ENCODE measurements at places on chromosomes 7 and 10.

- DNase-seq: no peak
Observed at GRCh38 chr10:48470115-48470892, 134.6 kb downstream of the ARHGAP22 start.

- DNase-seq: no peak
Observed at GRCh38 chr7:151690606-151691005, 170.9 kb upstream of the RHEB start.

- no peak for DNase-seq
Observed at GRCh38 chr7:92244808-92245486, 767 bp downstream of the KRIT1 start.

DNA sequence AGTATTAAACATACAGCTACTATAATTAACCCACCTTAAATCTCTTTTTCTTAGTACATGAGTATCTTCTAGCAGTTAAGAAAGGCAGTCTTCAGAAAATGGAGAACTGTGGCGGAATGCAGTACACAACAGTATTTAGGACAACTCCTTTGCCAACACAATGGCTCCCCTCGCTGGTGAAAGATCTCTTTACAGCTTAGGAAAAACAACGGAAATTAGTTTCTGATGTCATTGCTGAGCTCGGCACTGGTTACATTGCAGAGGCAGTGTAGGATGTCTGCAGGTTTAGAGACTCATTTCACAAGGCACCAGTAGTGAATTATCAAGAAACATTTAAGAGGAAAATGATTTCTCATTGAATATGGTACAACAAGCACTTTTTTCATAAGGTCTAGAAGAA is 43.4 kb downstream of the GLRX3 start:
- no peak for DNase-seq

DNA sequence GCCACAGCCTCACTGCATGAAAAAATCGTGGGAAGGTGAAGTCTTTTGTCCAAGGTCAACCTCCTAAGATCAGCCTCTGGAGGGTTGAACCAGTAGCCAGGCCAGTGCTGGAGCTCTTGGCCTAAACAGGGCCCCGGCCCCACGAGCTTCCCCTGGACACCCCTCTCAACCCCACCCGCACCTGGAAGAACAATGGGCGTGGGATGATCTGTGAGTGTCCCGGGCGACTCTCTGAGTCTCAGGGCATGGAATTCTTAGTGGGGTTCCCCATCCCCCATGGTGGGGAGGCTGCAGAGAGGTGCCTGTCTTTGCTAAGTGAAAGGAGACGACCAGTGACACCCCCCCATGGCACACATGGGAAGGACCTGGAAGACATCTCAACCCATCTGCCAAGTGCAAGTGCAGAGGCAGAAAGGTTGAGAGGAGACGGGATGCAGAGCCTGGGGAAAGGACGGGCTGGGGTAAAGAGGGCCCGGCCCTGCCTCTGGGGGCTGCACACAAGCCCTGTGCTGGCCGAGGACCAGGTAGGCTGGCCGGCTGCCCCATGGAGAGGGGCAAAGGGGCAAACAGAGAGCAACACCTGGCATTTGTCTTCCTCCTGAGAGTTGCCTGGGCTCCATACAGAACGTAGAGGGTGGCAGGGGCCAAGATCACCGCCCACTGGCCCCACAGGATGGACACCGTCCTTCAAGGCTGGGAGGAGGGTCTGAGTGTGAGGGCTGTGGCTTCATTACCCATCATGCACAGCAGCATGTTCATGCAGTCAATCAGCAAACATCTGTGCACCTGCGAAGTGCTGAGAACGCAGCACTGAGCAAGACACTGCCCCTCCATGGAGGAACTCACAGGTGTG is 163.0 kb upstream of the PPP2R2D start:
- no peak for DNase-seq

- no peak for DNase-seq
Observed at GRCh38 chr10:60525716-60526585, 136.3 kb upstream of the ANK3 start.

- no peak for DNase-seq
Observed at GRCh38 chr7:124784879-124785818, 19.6 kb upstream of the GPR37 start.

DNA sequence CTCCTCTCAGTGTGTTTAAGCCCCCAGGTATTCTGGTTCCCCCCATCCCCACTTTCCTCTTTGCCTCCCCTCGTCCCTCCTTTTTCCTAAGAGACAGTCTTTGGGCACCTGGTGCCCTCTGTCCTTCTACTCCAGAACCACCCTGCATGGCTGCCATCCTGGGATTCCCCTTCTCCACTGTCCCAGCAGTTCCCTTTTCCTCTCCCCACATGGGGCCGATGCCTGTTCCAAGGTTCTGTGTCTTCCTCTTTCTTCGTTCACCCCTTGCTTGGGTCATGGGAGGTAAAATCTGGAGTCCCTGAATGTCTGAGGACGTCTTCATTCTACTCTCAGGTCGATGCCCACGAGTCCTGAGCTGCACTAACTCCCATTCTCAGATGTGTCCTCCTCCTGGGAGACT is 120.8 kb downstream of the TAX1BP1 start:
- DNase-seq: no peak

GRCh38 chr10:96858706-96859050 is 26.6 kb downstream of the LCOR start:
- DNase-seq: no peak

GRCh38 chr7:103148131-103148993 is 537 bp downstream of the NAPEPLD start:
- no peak for DNase-seq

GRCh38 chr10:89171996-89172395 is 35.1 kb downstream of the CH25H start:
- no peak for DNase-seq

DNA sequence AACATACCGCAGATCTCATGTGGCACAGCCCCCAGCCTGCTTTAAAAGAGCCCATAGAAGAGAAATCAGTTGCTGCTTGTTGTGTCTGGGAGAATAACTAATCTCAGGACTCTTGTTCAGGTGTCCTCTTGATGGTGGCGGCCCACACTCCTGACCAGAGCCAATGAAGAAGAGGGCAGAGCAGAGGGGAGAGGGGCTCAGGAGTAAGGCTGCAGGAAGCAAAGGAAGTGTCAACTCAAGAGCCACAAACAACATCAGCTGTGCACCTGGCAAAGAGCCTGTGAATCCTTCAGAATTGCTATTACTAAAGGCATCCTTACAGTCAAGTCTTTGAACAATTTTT is 59.8 kb upstream of the PTN start:
- DNase-seq: no peak

DNA sequence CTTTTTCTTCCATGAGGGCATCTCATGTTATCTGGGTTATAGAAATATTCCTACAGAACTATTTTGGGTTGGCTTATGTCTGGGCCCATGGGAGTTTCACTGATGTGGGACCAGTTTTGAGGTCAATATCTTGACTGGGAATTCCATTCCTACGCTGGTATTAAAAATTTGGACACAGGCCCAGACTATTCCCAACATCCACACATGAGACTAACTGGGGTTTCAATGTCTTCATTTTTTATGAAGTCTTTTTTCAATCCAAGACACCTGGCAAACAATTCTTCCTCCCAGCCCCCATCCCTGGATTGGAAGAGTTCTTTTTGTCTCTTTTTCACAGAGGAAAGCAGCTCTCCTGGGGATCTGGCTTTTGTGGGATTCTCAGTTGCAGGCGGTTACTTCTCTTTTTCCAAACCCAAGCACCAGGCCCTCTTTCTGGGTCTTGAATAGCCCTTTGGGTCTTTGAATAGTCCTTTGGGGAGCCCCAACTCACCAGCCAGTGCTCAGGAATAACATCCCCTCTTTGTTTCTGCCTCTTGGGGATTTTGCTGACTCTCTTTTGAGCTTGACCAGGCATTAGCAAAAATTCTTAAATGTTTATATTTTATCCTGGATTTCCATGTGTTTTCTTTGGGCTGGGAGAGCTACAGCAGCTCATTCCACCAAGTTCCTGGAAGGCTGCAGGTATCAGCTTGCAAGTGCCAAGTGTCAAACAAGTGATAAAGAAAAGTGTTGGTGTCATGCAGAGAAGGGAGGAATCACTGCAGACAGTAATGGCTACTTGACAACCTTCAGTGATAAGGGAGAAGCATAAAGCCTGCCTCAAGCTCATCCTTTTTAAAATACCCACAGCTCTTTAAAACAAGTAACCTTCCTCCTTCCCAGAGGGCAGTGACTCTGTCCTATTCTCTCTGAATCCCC is 234.3 kb downstream of the ADAM12 start:
- DNase-seq: no peak

GRCh38 chr7:140008755-140009610 is 53.8 kb downstream of the PARP12 start:
- no peak for DNase-seq

DNA sequence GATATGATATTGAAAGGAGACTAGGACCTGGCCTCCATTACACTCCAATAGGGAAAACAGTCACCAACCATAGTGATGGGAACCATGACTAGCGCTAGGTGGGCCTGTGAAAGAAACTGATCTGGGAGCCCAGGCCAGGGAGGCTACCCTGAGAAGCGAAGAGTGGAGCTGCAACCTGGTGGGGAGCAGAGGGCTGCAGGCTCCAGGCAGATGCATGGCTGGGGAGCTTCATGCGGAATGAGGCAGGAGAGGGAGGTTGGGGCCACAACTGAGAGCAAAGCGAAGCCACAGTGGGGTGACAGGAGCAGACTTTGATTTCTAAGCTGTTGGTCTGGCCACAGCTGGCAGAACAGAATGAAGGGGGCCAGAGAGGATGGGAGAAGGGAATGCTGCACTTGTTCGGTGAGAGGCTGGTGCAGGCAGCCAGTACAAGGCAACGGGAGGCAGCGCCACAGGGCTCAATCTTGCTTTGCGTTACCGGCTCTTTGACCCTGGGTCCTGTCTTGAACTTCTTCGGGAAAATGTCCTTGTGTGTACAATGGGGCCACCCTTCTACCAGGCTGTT is 88.4 kb downstream of the TACC2 start:
- DNase-seq: no peak

DNA sequence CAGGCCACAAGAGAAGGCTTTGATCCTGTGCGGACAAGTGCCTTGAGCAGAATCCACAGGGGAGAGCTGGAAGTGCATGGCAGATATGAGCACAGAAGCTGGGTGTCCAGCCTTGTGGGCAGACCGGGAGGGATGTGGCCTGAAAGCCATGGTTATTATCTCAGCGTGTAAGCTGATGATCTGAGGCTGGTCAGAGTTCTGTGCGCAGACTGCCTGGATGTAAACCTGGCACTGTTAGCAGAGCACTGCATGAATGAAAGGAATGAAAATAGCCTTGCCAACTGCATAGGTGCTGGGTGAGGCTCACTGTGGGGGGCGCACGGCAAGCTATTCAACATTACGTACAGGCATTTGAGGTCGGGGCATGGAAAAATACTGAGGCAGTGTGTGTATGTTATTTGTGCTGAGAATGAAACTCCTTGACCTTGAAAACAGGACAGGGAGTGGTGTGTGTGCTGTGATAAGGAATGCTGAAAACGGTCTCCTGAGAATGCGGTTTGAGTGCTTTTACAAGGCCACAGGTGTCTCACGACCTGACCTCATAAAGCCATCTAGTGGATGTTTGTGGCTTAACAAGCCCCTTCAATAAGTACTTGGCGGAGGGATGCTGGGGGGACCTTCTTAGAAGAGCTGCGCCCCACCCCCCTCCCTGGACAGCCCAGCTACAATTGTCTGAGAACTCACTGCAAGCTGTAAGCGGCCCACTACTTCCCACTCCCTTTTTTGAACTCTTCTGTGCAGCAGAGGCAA is 18.7 kb downstream of the AKR1C1 start:
- no peak for DNase-seq

GRCh38 chr7:107528461-107528860 is 35.3 kb downstream of the COG5 start:
- no peak for DNase-seq

DNA sequence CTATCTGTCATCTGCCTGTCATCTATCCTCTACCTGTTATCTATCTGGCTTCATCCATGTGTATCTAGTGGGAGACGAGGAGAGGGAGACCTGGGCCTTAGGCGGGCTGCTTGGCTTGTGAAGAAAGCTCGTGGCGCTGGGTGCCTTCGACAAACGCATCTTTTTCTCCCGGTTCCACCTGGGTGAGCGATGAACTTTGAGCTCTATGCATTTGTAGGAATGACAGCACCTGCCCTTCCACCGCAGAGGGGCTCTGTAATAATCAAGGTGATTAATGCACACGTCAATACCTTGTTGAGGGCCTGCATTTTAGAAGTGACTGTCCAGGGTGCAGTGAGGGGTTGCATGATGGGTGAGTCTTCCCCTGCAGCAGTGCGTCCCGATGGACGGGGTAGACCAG is 2.6 kb upstream of the VIPR2 start:
- DNase-seq: no peak

DNA sequence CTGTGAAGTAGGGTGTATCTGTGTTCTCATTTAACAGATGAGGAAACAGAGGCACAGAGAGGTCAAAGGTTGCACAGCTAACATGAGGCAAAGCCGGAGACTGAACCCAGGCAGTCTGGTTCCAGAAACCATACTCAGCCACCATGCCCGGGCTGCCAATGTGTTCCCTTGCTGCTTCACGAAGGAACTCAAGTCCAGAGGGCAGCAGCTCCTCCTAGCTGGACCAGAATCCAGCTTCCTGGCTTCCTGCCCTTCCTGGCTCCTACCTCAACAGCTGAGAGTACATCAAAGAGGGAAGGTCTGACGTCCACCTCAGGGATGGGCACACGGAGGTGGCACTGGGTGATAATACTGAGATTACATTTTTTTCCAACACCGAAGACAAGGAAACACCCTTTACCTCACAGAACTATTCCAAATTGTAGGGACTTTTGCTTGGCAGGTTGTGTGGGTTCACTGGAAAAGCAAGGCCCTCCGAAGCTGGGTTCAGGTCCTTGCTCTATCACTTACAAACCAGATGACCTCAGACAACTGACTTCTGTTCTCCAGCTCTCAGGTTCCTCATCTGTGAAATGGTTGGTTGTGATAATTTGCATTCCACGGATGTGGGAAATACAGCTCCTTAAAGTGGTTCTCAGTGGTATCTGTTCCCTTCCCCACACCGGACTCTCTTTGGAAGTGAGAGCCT is 154.1 kb upstream of the ZMIZ1 start:
- no peak for DNase-seq

- DNase-seq: no peak
Observed at GRCh38 chr10:49230004-49230403, 41.8 kb upstream of the TMEM273 start.

- no peak for DNase-seq
Observed at GRCh38 chr7:3592401-3593134, 291.5 kb downstream of the SDK1 start.

DNA sequence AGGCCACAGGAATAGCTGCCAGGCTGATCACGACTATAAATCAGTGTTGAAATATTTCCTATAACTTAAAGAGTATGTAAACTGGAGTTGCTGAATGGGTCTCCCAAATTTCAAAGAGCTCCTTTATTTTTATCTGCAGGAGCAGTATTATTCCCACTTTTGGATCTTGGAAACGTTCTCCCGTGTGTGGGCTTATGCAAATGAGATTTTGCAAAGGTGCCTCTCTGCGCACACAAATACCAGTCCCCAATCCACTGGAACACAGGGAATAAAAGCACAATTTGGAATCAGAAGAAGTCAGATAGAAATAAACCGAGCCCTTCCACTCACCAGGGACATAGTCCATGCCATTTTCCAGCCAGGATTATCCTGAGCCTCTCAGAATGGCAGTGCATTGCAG is 350.2 kb upstream of the CELF2 start:
- DNase-seq: no peak

- no peak for DNase-seq
Observed at GRCh38 chr10:133257489-133258065, 19.1 kb downstream of the ADAM8 start.

Measured in activated T-helper 1 cell treated with anti-CD3 and anti-CD28 coated beads, Interleukin-2, amount 50 U/mL, for 16 hours (primary cell).